ENCODE measurements at places on chromosomes 13 and 19.

GRCh38 chr13:110438776-110439175 lies 122.7 kb downstream of the RAB20 start:
- DNase-seq: no peak

DNA sequence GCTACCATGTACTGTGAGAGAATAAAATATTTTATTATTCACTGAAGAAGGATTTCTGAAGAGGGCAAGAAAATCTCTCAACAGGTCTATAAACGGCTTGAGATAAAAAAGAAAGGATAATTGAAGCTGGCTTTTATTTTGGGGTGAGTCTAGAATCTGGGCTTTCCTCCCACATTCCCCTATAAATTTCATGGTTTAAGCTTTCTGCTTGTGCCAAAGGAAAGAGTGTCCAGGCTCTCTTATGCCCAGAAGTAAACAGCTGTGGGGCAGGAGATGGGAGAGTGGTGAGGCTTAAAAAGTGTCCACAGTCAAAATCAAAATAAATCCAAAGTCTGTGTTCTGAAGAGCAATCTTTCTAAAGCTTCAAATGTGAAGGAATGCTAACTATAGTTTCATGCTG lies 942.2 kb upstream of the MIR17HG start:
- DNase-seq: no peak

DNA sequence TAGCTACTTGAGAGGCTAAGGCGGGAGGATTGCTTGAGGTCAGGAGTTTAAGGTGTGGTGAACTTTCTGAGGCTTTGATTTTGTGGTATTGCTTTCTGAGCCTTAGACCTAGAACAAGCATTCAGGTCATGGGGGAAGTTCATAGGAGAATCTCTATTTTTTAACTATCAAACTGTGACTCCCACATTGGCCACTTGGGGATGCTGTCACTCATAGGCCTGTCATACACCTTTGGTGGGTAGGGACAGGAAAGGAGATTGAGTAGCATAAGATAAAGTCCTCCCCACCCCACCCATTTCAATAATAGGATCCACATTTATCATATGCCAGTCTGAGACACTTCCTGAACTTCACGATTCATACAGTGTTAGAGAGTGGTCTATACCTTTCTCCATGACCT lies 41.9 kb upstream of the PSG2 start:
- no peak for DNase-seq

- DNase-seq: no peak
These were observed at the start of gene APOE for GRCh38 chr19:44905437-44906160. TSS of gene APOE (plus strand) at chr19:44905796. CDS start at chr19:44906625, 829 bp downstream.

GRCh38 chr19:8654591-8655339 lies 24.3 kb downstream of the NFILZ start:
- no peak for DNase-seq

- no peak for DNase-seq
These were observed 5.5 kb upstream of the ADGRE5 start for GRCh38 chr19:14375582-14376291.

DNA sequence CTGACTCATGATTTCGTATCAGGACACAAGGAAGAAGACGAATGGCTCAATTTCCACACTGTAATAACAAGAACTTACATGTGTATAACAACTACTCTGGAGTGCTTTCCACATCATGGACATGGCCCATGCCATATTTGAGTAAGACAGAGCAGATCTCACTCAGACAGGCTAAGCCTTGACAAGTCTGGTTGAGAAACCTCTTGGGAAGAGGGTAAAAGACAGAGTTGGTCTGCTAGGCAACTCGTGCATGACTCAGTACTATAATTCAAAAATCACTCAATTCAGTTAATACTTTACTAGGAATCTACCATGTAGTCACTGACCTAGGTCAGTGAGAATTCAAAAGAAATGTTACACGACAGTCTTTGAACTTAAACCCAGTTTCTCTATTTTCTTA lies 5.7 kb upstream of the THSD1 start:
- DNase-seq: no peak

DNA sequence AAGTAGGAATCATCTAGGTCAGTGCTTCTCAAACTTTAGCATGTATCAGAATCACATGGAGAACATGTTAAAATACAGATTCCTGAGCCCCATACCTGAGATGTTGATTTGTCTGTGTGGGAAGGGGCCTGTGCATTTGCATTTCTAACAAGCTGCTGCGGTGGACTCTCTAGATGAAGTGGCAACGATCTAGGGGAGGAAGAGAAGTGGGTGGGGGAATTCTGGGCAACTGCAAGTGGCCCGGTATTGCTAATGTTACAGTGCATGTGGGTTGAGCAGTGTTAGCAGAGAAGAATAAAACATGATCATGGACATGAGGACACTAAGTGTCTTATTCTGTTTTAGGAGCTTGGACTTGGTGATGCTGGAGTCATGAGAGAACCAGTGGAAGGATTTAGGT lies 329.0 kb downstream of the OLFM4 start:
- DNase-seq: no peak

- no peak for DNase-seq
These were observed 22.5 kb downstream of the ZIC5 start for GRCh38 chr13:99948907-99949678.
